ENCODE measurements at places on chromosomes 4 and X.

GRCh38 chrX:150058728-150059127 lies 120.4 kb upstream of the EOLA2 start:
- no peak for DNase-seq

DNA sequence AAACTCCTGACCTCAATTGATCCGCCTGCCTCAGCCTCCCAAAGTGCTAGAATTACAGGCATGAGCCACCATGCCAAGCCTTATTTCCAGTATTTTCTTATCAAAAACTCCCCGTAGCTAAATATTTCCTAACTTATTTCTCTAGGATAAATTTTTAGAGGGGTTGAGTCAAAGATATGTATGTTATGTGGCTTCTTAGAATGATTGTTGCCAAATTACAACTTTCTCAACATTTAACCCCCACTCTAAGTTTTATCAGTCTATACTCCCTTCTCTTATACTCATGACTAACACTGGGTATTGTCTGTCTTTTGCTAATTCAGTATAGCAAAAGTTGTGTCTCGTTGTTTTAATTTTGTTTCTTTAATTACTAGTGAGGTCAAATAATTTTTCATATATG lies 187.7 kb upstream of the LNX1 start:
- DNase-seq, result no peak

DNA sequence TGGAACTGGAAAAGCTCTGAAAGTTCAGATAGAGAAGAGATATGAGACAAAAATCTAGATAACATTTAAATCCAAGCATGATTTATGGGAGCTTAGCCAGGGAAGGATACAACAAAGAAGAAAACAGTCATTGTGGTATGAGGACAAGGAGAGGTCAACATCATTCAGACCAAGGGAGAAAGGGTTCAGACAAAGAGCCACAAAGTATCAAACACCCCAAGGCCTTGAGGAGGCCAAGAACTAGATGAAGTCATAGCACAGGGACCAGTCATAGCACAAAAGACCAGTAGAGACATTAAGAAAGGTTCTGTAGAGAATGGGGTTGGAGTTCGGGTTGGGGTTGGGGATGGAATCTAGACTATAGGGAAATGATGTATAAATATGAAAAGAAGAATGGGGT lies 77.4 kb upstream of the NAP1L5 start:
- no peak for DNase-seq

GRCh38 chrX:78945186-78945912 lies at the start of gene P2RY10:
Gene P2RY10, plus strand, starts transcription at chrX:78945391. Its CDS starts 15,130 bp downstream, at chrX:78960521.
- no peak for DNase-seq

DNA sequence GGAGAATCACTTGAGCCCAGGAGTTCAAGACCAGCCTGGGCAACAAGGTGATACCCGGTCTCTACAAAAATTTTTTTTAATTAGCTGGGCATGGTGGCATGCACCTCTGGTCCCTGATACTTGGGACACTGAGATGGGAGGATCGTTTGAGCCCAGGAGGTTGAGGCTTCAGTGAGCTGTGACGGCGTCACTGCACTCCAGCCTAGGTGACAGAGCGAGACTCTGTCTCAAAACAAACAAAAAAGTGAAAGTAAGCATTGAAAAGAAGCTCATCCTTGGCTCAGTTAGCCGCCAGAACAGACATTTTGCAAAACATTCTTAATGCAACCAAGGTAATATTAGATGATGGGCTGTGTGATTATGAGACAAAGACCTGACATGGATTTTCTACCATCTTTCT lies 223.3 kb upstream of the VCX3A start:
- DNase-seq, result no peak
